Kidney epithelial cell (primary cell): ENCODE measurements at places on chromosomes 5 and 9.

DNA sequence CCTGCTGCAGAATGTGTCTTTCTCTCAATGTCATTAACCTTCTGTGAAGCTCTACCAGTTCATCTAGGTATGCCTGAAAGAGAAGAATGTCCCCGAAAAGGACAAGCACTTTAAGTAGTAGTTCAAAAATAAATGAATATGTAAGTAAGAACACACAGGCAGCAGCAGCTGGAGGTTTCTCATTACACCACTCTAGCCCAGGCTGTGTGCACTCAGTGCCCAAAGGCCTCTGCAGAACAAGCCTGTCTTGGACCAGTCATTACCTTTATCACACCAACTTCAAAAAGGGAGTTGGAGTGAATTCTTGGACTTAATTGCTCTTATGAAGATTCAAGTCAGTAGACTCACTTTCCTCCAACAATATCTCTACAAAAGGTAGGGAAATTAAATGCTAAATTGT, 268.8 kb downstream of the MLLT3 start:
- no peak for DNase-seq

DNA sequence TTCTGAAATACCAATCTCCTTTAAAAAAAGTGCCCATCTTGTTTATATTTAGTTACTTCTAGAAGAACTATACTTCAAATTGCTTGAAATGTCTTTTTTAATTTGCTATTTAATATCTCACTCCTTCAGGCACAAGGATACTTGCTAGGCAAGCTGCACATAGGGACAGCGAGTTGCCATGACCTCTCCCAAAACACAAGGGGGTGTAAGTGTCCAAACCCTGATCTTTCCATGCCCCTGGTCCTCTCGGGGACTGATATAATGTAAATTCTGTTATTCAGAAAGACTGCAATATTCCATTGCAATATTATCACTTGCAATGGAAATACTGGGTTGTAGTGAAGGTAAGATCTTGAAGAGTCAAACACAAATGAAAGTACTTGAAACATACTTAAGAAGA, 480.4 kb downstream of the CETN3 start:
- DNase-seq = no peak

DNA sequence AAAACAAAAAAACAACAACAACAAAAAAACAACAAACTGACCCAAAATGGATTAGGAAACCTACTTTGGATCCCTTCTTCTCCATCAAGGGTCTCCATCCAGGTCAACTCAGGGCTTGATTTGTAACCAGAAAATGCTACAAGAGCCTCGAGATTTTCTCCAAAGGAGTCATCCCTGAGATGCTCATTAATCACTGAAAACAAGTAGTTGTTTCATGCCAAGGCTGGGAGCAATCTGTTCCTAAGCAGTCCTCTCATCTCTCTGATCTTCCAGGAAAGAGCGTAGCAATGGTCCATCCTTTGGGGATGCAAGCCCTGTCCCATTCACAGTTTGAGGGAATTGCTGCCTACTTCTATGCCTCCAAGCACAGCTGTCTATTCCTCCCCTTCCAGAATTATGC, 203.0 kb upstream of the MAP3K1 start:
- DNase-seq = no peak

- DNase-seq = no peak
Observed at GRCh38 chr5:148205044-148205806, 2.4 kb downstream of the SPINK6 start.

- DNase-seq = peak; percentile 85
Observed at GRCh38 chr5:127785098-127785927, 82.1 kb downstream of the CCDC192 start.
